ENCODE measurements at places on chromosomes 5 and 9. TPM values are rescaled to one million over a fixed set of nuclear protein-coding genes. Genes with fewer than 3 reads are reported as not detected.

DNA sequence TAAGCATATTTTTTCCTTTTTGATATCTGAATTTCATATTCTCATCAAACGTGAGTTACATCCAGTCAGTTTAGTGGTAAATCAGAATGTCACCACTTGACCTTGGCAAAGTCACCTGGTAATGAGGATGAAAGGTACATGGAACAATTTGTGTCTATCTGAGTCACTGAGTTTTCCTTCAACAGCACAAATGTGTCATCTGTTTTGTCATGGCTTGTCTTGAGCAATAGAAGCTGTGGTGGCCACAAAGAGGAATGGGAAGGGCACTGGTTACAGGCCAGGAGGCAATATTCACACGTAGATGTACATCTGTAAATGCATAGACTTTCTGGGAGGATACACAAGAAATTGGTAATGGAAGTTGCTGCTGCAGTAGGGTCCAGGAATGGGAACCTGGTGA lies 8.4 kb upstream of the ZNF474 start:
- no peak for DNase-seq

DNA sequence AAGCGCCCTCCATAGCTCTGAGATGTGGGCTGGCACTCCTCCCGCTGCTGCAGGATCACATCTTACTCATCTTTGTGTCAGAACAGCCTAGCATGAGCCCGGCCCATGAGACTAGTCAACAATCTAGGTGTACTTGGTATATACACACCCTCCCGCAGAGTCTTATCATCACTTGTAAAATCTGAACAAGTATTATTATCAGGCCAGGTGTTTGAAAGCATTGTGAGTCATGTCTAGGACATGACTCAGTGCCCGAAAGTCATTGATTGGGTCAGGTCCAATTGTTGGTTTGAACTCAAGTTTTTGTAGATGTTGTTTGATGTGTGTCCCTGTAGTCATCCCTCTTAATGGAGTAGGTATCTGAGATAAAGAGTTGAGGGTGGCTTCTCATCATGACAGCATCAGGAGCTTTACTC lies 108.7 kb downstream of the CFAP90 start:
- DNase-seq = no peak

DNA sequence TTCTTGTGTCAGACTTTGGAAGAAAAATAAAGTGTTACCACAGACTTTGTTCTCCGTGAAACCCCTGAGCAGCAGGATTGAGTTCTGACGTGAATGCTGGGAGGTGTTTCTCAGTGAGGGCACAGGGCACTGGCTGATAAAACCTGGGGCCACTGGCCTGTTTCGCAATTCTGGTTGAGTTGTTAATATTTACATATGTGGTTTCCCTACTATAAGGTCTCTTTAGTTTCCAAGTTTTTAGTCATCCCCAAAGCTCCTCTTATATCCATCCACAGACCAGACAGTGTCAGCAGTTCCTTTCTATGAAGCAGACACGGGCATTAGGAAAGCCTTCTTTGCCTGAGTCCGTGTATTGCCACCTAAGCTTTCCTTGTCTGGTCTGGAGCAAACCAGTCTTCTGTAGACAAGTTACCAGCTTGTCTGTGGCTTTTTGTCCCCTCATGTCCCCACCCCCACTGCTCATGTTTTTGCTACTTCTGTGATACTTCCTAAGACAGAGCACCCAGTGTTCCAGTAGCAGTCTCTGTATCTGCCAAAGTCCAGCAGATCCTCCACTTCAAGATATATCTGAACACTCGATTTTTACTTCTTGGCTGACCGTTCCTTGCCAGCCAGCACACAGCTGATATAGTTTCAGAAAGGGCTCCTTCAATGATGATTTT lies 42.0 kb downstream of the ACO1 start:
- no peak for DNase-seq

DNA sequence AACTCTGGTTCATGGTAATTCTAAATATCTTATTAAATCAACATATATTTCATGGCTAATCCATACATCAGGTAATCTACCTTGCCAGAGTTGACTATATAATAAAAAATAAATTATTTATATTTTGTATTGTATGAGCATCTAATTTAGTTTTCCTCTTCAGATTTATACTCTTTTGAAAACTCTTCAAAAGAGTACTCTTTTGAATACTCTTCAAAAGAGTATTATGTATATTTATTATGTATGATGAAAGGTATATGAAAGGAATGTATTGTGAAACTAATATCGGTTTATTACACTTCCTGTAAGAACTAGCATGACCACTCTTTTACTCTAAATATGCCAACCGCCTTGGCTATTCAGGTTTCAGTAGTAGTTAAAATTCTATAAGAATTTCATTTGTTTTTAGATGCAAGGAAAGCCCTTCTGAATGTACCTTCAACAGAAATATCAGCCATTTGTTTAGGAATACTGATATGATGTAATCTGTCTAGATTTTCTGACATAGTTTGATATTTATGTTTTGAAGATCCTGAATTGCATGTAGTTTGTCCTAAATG lies 178.7 kb downstream of the WDR70 start:
- DNase-seq = no peak

Gene JMY
- total RNA-seq = 5.8 TPM

- DNase-seq = peak; percentile 74
Observed at GRCh38 chr9:97237951-97238889, 69.2 kb upstream of the CCDC180 start.

Gene GABRA1
- not detected for total RNA-seq

- no peak for DNase-seq
Observed at GRCh38 chr9:115593587-115594091, 475.7 kb upstream of the TNC start.

DNA sequence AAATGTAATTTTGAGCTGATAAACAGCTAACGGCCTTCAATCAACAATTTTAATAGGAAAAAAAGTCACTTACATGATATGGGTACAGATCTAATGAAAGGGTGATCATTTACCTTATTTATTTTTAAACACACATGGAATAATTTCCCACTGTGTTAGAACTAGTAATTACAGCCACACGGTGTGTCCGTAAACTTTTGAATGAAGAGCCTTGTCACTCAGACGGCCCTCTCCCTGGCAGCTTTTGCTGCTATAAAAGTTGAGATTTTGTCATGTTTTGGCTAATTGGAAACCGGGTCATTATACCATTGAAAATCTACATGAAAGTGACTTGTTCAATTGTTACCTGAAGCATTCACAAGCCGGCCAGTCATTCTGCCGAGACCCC lies 15.7 kb downstream of the CFAP77 start:
- no peak for DNase-seq

Gene IFNA1
- total RNA-seq = not detected

Gene NANS
- 63.4 TPM for total RNA-seq

GRCh38 chr5:69011910-69012309 lies 81.9 kb upstream of the SLC30A5 start:
- DNase-seq = no peak

DNA sequence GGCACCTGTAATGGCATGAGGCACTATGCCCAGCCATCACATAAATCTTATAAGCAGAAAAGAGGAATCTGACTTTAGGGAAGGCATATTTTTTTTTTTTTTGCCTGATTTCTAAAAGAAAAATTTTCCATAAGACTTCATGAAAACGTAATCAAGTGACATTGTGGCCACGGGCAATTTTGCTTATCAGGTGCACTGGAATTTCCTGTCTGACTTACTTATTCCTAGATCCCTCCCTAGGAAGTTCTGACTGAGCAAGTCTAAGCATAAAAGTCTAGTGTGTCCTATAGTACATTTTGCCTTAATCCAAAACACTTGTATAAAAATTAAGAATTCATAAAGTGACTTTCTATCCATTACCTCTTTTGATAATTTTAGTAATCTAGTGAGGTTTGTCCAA lies 12.5 kb downstream of the C5orf46 start:
- DNase-seq = no peak

DNA sequence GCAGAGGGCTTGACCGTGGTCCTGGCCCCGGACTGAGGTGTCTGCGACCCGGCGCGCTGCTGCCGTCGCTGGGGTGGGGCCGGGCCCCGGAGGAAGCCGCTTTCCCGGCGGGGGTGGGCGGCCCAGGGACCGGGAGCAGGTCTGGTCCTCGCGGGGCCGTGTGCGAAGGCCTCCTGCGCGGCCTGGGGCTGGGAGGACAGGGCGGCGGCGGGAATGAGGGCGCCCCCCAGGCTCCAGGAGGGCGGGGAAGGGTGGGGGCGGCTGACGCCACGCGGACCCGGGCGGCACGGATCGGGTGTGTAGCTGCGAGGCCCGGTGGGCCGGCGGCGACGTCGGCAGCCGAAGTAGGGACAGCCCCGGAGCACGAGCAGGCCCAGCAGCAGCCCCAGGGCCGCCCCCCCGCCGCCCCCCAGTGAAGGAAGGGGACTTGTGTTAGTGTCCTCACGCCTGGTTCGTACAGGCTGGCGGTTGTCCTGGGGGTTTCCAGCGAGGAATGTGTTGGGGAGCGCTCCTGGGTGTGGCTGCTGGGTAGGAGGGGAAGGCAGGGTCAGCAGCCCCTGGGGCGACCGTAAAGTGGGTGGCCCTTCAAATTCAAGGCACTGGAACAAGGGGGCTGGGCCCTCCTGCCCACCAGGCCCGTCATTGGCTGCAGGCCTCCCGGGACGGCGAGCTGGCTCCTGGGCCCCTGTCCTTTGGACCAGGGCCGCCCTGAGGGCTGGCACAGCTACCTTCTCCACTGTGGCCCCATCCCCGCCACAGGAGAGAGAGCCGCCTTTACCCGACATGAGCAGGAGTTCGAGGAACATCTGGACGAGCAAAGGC lies 597 bp upstream of the TMEM250 start:
- DNase-seq = no peak

Gene DMGDH
- total RNA-seq = 0.41 TPM

- no peak for DNase-seq
Observed at GRCh38 chr9:78470741-78471140, 173.8 kb downstream of the PSAT1 start.

DNA sequence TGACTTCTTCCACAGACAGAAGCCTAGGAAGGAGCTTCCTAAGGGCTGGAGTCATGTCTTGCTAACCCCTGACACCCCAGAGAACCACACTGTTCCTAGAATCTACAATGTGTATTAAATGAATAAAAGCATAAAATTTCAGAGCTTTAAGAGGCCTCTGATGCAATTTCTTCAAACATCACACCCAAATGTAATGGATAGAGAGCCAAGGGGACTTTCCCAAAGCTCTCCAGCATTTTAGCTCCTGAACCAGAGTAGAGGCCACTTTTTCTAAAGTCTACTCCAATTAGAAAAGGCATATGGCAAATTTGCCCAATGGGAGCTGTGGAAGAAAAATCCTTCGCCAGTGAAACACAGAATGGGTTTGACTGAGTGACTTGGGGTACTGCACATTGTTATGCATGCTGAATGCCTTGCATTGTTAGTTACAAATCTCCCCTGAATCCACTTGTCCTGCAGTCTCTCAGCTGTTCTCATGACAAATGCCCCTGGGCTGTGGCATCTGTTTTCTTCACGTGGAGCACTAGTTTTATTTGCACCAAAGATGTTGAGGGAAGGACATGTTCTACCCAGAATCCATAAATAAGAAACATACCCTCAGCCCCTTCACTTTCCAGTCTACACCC lies 334.0 kb downstream of the ASTN2 start:
- DNase-seq = no peak

GRCh38 chr5:179261301-179262125 lies 83.7 kb downstream of the ADAMTS2 start:
- DNase-seq = no peak

Gene STPG3
- total RNA-seq = 0.48 TPM

GRCh38 chr9:7097040-7097715 lies 339.4 kb downstream of the KDM4C start:
- no peak for DNase-seq

DNA sequence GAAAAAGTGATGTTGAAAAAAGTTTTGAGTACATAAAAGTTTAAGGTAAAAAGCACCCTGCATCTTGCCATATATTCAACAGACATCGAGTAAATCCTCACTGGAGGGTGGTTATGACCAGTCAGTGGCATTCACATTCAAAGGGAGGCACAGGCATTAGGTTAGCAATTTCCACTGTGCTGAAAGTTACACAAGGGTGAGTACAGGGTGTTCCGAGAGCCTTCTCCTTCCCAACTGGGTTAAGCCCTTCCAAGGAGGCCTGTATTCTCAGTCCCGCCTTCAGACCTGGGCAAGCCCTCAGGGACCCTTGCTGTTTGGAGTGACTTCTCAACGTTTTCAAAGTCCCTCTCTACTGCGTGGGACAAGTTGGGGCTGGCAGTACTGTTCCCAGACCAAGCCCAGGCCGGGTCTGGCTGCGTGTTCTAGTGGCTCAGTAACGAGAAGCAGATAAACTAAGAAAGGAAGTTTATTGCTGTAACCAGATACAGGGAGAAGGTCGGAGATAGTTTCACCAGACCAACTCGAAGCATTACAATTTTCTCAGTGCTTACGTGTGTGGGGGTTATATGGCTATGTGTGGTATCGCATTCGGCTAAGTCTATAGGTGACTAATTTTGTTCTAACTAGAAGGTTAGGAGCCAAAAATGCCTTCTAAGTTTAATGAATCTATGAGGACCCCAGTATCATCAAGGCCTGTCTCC lies 13.0 kb upstream of the SETX start:
- DNase-seq = no peak

Gene DBN1
- 28.7 TPM for total RNA-seq

DNA sequence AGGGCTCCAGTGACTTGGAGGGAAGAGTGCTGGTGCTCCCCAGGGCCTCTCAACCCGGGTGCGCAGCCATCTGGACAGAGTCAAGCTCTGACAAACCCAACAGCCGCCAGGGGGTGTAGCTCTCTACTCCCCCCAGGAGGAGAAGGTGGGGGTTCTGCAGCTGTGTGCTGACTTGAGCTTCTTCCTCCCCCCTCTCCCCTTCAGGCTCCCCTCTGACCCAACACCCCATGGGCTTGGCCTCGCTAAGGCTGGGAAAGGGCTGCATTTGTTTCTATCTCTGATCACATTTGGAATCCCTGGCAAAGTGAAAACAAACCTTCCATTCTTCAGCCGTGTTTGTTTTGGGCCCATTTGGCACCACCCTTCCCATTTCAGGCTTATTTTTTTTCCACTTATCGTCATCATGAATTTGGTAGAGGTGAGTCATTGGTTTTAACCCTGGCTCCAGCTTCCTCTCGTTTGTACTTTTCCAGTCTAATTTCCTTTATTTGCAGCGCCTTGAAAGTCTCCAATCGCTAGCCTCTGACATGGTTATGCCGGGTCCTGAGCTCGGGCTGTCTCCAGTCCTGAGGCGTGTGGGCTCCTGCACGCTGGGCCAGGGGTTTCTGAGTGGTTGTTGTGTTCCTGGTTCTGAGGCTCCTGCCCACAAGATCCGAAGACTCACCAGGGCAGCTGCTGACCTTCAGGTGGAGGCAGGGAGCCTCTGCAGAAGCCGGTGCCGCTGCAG lies 36.1 kb downstream of the DAP start:
- DNase-seq = no peak

DNA sequence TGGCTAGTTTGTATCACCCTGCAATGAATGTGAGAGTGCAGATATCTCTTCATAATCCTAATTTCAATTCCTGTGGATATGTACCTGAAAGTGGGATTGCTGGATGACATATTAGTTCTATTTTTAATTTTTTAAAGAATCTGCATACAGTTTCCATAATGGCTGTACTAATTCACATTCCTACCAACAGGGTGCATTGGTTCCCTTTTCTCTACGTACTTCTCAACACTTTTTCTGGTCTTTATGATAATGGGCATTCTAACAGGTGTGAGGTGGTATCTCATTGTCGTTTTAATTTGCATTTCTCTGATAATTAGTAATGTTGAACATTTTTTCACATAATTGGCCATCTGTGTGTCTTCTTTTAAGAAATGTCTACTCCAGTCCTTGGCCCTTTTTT lies 927.5 kb downstream of the DTWD2 start:
- DNase-seq = no peak

GRCh38 chr9:16794871-16795639 lies 75.4 kb downstream of the BNC2 start:
- DNase-seq = no peak

GRCh38 chr5:55591686-55592085 lies 56.9 kb upstream of the PLPP1 start:
- DNase-seq = no peak

GRCh38 chr5:88825584-88826315 lies 57.2 kb downstream of the MEF2C start:
- DNase-seq = no peak
